CD4-positive, CD25-positive, alpha-beta regulatory T cell (primary cell): ENCODE measurements at places on chromosomes 12 and 14. TPM values are rescaled to one million over a fixed set of nuclear protein-coding genes. Genes with fewer than 3 reads are reported as not detected.

GRCh38 chr12:128798571-128799341 is 25.0 kb downstream of the SLC15A4 start:
- DNase-seq, result peak; percentile 27
- H3K36me3 ChIP-seq, result peaks cover 73% of the 10 kb centered on the region
- H3K4me1 ChIP-seq, result no peaks in the 10 kb centered on the region
- no peak overlapping the region for H3K4me3 ChIP-seq
- no peak overlapping the region for H3K27ac ChIP-seq

- H3K4me3 ChIP-seq, result no peak overlapping the region
- DNase-seq, result no peak
- no peaks in the 10 kb centered on the region for H3K27me3 ChIP-seq
- peaks cover 4% of the 10 kb centered on the region for H3K36me3 ChIP-seq
- peaks cover 18% of the 10 kb centered on the region for H3K4me1 ChIP-seq
- no peak overlapping the region for H3K27ac ChIP-seq
Measured at GRCh38 chr12:12399776-12400305, 43.0 kb downstream of the BORCS5 start.

DNA sequence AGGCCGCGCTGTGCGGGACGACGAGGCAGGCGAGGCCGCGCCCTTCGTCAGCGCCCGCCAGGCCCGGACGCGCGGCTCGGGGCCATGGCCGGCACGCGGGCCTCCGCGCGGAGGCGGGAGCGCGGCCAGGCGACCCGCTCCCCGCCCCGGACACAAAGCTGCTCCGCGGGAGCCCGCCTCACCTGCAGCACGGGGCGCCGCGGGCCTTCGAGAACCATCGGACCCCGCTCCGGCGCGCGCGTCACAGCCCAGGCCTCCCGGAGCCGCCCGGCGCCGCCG is 342 bp downstream of the DICER1 start:
- peaks cover 34% of the 10 kb centered on the region for H3K4me1 ChIP-seq
- H3K36me3 ChIP-seq, result no peaks in the 10 kb centered on the region
- H3K27ac ChIP-seq, result peak overlapping the region; percentile 87
- no peak overlapping the region for H3K4me3 ChIP-seq
- H3K27me3 ChIP-seq, result no peaks in the 10 kb centered on the region
- DNase-seq, result no peak

- H3K27ac ChIP-seq, result no peak overlapping the region
- no peaks in the 10 kb centered on the region for H3K27me3 ChIP-seq
- no peaks in the 10 kb centered on the region for H3K4me1 ChIP-seq
- H3K36me3 ChIP-seq, result peaks cover 3% of the 10 kb centered on the region
- DNase-seq, result no peak
Measured at GRCh38 chr12:123683964-123684363, 13.1 kb downstream of the TCTN2 start.

- DNase-seq, result no peak
- no peaks in the 10 kb centered on the region for H3K27me3 ChIP-seq
Measured at GRCh38 chr12:7915661-7916403, 20.2 kb downstream of the SLC2A3 start.

Gene TAS2R8
- not detected for total RNA-seq

Gene RD3L
- total RNA-seq, result not detected
